ENCODE measurements at places on chromosomes 11 and 22. TPM values are rescaled to one million over a fixed set of nuclear protein-coding genes. Genes with fewer than 3 reads are reported as not detected.

The DCDC1 gene
- total RNA-seq, result 2.6 TPM

The ALDH3B2 gene
- total RNA-seq, result 0.46 TPM

The FOLH1 gene
- 2.9 TPM for total RNA-seq

The KCTD14 gene
- total RNA-seq, result 28.6 TPM

The SCGB1A1 gene
- total RNA-seq, result 1,015 TPM

The PANX3 gene
- total RNA-seq, result not detected

The POLR3H gene
- 56.2 TPM for total RNA-seq

DNA sequence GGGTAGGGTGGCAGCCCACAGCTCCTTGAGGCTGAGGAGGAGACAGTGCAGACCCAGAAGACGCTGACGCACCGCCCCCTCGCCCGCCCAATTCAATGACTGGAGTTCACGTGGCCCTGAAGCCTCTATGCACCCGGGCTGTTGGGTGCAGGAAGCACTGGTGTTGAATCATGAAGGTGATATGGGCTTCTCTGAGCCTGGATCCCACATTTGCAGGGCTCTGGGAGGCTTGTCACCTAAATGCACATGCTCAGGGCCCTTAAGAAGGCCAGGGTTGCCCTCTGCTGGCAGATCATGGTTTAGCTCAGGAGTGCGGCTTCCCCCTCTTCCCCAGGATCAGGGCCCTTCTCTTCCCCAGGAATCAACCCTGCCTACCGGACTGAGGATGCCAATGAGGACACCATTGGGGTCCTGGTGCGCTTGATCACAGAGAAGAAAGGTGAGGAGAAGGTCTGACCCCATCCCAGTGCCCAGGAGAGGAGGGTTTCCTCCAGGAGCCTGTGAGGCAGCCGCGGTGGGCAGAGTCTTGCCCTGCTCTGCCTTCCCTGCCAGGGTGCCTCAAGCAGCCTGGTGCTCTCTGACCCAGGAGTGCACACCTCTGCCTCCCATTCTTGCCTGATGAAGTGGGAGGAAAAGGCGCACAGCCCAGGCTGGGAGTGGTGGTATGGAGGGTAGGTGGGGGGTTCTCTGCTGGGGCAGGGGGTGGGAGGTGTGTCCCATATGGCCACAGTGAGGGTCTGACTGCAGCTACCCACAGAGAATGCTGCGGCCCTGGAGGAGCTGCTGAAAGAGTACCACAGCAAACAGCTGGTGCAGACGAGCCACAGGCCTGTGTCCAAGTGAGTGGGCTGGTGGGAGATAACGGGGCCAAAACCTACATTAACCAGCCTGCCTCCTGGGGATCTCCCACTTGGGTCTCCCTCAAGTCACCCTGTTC, 17.5 kb downstream of the RELT start:
- peak; percentile 80 for DNase-seq

GRCh38 chr11:125257751-125258150, 93.2 kb downstream of the PKNOX2 start:
- DNase-seq, result no peak

DNA sequence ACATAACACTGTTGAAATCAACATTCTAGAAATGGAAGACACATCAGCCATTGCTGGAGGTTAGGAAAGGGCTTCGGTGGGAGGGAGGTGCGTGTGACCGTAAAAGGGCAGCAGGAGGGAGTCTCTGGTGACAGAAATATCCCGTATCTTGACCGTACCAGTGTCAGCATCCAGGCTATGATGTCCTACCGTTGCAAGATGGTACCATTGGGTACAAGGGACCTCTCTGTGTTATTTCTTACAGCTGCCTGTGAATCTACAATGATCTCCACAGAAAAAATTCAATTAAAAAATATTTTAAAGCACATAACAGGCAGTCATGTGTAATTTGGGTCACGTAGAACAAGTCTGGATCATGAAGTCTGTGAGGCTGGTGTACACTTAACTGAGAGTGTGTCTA, 27.4 kb upstream of the SEPTIN5 start:
- no peak for DNase-seq

- DNase-seq, result no peak
Observed at GRCh38 chr11:121291896-121292494, 576 bp upstream of the SC5D start.

- DNase-seq, result no peak
Observed at GRCh38 chr11:3203221-3204043, 15.2 kb downstream of the MRGPRG start.
